ENCODE measurements at places on chromosomes 11 and 22.

- no peak for DNase-seq
These were observed 8.9 kb downstream of the IL18BP start for GRCh38 chr11:72007587-72007986.

GRCh38 chr22:26579331-26579886, 10.5 kb downstream of the TPST2 start:
- DNase-seq: peak; percentile 31

DNA sequence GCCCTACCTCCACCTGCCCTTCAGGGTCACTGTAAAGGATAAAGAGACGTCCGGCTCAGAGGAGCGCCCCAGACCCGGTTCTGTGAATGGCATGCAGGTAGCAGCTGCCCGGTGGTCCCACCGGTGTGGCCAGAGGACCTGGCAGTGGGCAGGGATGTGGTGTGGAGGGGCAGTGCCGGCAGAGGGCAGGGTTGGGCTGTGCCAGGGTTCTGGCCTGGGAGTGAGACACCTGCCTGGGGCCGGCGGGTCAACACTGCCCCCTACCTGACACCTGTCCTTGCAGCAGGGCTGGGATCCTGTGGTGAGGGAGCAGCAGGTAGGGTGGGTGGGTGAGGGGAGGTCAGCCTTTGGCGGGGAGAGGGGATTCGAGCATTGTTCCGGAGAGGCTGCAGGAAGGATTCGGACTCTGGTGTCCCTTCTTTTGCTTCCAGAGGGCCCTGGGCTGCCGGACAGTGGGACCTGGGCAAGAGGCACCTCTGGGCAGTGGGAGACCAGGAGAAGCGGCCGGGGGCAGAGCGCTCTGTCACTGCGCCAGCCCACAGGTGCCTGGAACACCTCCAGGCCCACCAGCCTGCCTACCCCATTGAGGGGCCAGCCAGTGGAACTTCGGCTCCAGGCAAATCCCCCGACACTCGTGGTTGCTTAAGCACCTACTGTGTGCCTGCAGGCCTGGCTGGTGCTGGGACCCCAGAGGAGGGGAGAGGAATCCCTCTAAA, 1.6 kb upstream of the PHLDA2 start:
- DNase-seq: no peak

- DNase-seq: no peak
These were observed 72.6 kb upstream of the GRAMD1B start for GRCh38 chr11:123357353-123357989.

- DNase-seq: no peak
These were observed 81.9 kb upstream of the SLC25A18 start for GRCh38 chr22:17481424-17481823.

GRCh38 chr22:32991353-32992101, 66.7 kb downstream of the SYN3 start:
- DNase-seq: no peak

DNA sequence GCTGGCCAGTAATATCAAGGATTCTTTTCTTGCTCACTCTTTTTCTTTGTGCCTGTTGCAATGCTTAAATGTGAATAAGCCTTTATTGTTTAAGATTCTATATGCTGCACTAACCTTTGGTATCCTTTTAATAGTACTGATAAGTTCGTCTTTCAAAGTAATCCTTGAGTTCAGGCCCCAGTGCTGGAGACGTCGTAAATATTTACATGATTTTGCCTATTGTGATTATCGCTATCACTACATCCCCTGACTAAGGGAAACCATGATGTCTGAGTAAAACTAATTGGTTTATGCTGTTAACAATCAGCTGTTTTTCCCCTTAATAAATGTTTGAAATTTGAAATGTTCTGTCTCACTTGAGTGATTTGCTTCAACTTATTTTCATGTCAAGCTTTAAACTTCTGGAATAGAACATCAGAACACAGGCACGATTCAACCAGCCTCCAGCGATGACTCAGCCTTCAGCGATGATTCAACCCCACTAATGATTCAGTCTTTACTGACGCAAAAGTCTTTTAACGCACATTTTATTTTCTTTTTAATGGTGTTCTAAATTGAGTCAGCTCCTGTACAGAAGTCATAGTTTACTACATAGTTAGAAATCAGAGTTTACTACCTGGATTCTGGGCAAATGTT, 3.9 kb downstream of the HTATIP2 start:
- peak; percentile 62 for DNase-seq

DNA sequence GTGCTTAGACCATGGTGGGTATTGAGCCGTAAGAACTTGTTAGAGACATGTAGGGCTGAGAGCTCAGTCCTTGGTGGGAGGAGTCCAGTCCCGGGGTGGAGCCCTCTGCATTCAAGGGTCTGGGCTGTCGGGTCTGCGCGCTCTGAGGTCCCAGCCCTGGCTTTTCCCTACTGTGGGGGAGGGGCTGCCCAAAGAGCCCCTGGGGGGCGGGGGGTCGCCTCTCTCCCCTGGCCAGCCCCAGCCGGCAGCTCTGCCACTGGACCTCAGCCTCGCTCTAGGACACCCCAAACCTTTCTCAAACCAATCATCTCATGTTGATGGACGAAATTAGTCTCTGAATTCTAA, 1006.4 kb downstream of the BRD1 start:
- DNase-seq: no peak

DNA sequence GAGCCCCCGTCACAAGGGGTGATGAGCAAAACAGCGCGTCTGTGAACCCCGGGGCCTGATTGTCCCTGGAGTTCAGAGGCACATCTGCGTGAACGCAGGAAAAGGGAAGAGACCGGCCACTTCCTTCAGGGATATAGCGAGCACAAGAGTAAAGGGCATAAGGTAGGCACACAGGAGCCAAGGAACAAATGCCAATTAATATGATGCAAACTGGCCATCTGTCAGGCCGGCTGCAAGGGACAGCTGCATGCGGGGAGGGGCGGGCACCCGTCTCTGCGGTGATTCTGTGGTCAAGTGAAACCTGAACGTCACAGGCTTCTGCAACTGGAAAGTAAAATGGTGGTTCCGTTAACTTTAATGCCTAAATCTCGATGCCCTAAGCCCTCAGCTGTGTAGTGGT, 64.7 kb downstream of the TRIM29 start:
- no peak for DNase-seq

DNA sequence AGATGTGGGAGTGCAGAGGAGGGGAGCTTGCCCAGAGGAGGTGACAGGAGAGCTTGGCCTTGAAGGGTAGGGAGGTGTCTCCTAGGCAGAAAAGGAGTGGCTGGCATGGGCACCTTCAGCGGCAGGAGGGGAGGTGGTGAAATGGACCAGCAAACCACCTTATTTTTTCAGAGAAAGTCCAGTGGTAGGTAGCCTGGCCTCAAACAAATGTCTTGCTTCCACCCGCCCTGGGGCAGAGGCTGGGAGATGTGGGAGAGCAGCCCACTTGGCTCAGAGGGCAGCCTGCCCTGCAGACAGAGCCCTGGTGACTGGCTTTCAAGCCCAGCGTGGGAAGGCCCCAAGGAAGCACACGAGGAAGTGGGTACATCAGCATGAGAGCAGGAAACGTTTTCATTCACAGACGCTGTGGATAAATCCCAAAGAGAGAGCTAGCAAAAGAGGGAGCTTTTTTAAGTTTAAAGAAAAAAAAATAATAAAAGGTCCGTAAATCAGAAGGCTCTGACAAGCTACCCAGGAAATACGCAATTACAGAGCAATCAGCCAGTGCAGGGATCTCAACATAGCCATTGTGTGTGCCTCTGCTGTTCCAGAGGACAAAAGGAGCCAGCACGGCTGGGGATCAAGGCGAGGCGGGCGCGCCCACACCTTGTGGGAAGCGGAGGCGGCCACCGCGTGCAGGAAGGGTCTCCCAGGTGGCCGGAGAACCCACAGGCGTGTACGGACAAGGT, 238.7 kb upstream of the PLET1 start:
- no peak for DNase-seq

DNA sequence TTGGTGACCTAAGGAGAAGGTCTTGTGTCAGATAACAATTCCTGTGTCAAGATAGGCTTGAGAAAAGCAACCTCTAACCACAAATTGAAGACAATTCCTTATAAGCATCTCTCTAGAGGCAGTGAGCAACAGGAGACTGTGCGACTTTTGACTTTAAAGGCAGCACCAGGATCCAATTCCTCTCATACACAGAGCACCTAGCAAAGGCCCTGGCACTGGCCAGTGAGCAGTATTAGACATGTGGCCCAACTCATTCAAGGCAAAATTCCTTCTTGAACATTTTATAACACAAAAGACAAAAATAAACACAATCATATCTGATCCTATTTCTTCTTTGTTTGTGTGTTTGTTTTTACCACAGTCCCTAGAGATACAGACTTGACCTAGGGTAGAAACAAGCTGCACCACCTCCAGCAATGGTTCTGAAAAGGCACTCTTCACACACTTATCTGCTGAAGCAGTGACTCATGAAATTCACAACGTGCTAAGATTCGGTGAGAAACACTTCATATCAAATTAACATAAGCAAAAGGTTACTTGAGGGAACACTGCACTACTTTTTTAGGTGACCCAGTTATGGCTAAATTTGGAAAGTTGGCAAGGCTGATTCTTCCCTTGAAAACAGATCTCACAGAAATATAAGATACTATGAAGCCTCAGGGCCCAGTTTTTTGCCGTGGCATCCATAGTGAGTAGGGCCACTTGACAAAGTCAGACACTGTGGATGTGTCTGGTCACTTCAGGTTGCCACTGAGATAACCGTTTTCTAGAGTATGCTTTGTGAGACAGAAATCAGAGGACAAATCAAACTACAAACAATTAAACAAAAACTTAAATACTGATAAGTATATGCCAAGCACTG, 1018.9 kb downstream of the DLG2 start:
- no peak for DNase-seq

GRCh38 chr22:43967069-43967468, 11.8 kb downstream of the SAMM50 start:
- no peak for DNase-seq

DNA sequence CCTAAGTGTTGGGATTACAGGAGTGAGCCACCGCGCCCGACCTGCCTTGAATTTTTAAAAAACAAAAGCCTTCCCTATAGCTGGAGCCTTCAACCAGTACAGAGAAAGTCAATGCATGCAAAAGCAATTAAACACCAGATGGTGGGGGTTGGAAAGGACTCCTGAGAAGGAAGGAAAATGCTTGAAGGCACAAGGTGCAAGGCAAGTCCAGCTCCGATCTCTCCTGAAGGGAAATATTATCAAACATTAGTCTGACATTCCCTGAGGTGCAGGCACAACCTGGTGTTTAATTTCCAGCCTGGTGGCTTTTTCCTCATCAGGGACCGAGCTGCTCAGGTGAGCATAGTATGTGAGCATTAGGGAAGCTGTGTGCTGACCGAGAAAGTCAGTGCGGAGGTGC, 12.9 kb upstream of the RAPSN start:
- no peak for DNase-seq

- DNase-seq: no peak
These were observed 349.4 kb downstream of the FAM181B start for GRCh38 chr11:82384308-82384707.

- DNase-seq: no peak
These were observed 367.9 kb downstream of the METTL15 start for GRCh38 chr11:28476049-28476448.

DNA sequence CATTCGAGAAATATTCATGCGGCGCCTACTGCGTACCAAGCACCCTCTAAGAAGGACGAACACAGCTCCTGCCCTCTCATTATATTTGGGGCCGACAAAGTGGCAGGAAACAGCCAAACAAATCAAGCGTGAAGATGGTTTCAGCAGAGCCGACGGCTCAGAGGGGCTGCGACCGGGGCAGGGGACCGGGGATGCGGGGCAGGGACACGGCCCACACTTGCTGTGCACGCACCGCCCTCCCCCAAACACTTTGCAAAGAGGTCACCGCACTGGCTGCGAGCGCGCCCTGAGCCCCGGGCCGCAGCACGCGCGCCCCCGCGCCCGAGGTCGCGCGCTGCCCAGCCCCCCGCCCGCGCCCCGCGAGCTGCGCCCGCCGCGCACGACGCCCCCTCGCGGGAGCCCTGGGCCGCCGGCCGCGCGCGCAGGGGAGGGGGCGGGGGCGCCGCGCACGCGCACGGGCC, 255 bp upstream of the SYNGR1 start:
- no peak for DNase-seq

DNA sequence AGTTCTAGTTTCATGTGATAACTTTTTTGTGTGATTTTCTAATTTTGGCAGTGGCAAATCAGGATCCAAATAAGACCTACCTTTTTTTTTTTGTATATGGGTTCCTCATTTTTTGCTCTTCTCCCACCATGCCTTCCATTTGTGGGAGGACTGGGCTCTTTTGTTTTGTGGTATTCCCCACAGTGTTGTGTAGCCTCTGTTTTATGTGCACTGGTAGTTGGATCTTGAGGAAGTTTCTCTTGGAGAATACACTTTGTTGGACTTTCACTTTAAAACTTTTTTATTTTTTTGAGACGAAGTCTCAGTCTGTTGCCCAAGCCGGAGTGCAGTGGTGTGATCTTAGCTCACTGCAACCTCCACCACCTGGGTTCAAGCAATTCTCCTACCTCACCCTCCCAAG, 39.7 kb downstream of the PPP6R3 start:
- DNase-seq: no peak

DNA sequence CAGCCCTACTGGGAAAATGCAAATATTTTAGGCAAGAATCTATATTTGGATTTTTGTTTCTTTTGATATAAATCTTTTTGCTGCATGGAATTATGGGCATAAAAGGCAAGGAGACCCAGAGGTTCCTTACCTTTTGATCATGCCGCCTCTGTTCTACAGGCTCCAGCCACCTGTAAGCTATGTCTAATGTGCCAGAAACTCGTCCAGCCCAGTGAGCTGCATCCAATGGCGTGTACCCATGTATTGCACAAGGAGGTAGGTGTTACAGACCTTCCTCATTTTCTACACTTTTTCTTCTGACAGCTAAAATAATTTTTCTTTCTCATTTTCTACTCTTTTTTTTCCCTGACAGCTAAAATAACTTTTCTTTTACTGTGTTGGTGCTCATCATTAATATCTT, 8.2 kb upstream of the BACE1-AS start:
- DNase-seq: no peak
